ENCODE measurements at places on chromosomes 2 and 18.

- no peaks in the 10 kb centered on the region for H3K27me3 ChIP-seq
- H3K36me3 ChIP-seq: no peaks in the 10 kb centered on the region
- no peak for DNase-seq
- H3K4me1 ChIP-seq: 0 out of 2 replicates have a peak, but pooled peaks cover 6% of the 10 kb centered on the region
- H3K27ac ChIP-seq: no peak overlapping the region
Measured at GRCh38 chr2:8574196-8575037, 107.4 kb upstream of the ID2 start.

DNA sequence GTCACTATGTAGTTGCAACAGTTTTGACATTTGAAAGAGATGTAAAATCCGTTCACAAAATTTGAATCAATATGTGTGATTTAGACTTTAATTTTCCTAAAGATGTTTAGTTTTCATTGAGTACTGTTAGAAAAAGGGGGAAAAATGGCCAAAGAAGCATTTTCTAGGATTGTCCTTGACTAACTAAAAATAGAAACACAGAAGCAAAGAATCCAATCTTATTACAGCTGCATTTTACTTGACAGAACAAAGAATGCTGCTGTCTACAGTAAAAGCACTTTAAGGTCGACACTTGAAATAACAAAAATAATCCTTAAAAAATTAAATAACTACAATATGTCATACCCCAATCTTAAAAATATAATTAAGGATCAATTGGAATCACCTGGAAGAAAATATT, 48.9 kb downstream of the FRZB start:
- DNase-seq: no peak
- no peak overlapping the region for H3K27ac ChIP-seq
- no peak overlapping the region for H3K4me3 ChIP-seq
- H3K36me3 ChIP-seq: no peaks in the 10 kb centered on the region
- H3K27me3 ChIP-seq: no peaks in the 10 kb centered on the region
- H3K4me1 ChIP-seq: peaks cover 34% of the 10 kb centered on the region

- H3K4me1 ChIP-seq: no peaks in the 10 kb centered on the region
- H3K27me3 ChIP-seq: no peaks in the 10 kb centered on the region
- H3K27ac ChIP-seq: no peak overlapping the region
- H3K36me3 ChIP-seq: no peaks in the 10 kb centered on the region
- no peak overlapping the region for H3K4me3 ChIP-seq
Measured at GRCh38 chr18:24000613-24001490, 13.7 kb upstream of the TTC39C start.

DNA sequence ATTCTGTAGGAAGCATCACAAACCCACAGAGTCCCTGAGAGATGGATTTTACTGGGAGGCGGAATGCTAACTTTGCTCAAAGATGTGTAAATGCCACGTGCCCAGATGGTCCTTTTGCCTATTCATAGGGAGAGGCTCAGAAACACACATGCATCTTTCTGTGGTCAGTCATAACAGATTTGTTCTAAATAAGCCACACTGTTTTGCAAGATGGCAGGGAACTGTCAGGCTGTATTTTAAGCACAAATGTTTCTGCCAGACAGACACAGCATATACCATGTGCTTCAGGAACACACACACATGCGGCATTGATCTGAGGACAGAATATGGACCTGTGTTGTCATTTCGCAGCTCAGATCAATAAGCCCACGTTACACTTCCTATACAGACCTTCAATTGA, 312.0 kb downstream of the GPD2 start:
- no peak overlapping the region for H3K27ac ChIP-seq
- H3K27me3 ChIP-seq: no peaks in the 10 kb centered on the region
- no peak overlapping the region for H3K4me3 ChIP-seq
- no peak for DNase-seq
- peaks cover 20% of the 10 kb centered on the region for H3K4me1 ChIP-seq
- H3K36me3 ChIP-seq: no peaks in the 10 kb centered on the region

GRCh38 chr18:13520306-13520705, 206.1 kb downstream of the FAM210A start:
- DNase-seq: no peak
- no peaks in the 10 kb centered on the region for H3K27me3 ChIP-seq
- H3K36me3 ChIP-seq: no peaks in the 10 kb centered on the region
- no peaks in the 10 kb centered on the region for H3K4me1 ChIP-seq
- no peak overlapping the region for H3K27ac ChIP-seq
- H3K4me3 ChIP-seq: no peak overlapping the region

Measured in GM23338 (cell line).